ENCODE measurements at places on chromosomes 11 and 22. TPM values are rescaled to one million over a fixed set of nuclear protein-coding genes. Genes with fewer than 3 reads are reported as not detected.

The ZP1 gene
- total RNA-seq: not detected

The PANX2 gene
- total RNA-seq: 0.26 TPM

- DNase-seq: peak; percentile 77
These were observed 5.8 kb upstream of the MIEF1 start for GRCh38 chr22:39496131-39496838.

GRCh38 chr11:105315287-105315686 lies 175.7 kb upstream of the CARD18 start:
- DNase-seq: peak; percentile 12

- peak; percentile 49 for DNase-seq
These were observed 5.0 kb downstream of the ZP1 start for GRCh38 chr11:60872124-60872960.

The CALCB gene
- not detected for total RNA-seq

The TCN1 gene
- not detected for total RNA-seq

The TRIM49D2 gene
- not detected for total RNA-seq

The MRGPRX3 gene
- total RNA-seq: not detected

The CRACR2B gene
- 26.5 TPM for total RNA-seq

Data from myocyte (in vitro differentiated cells).